ENCODE measurements at places on chromosomes 3 and 15.

DNA sequence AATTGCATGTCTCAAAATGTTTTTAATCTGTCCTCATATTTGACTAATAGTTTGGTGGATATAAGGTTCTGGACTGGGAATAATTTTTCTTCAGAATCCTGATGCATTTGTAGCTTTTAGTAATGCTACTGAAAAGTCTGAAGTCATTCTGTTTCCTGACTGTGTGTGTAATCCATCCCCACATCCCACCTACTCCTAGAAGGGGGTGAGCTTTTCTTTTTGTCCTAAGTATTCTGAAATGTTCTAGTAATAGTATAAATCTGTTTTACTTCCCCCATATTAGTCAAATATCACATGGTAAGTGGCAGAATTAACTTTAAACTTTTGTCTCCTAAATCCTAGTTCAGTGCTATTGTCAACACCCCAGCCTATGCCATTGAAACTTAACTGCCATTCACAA lies 162.8 kb downstream of the GREM1 start:
- DNase-seq, result no peak

DNA sequence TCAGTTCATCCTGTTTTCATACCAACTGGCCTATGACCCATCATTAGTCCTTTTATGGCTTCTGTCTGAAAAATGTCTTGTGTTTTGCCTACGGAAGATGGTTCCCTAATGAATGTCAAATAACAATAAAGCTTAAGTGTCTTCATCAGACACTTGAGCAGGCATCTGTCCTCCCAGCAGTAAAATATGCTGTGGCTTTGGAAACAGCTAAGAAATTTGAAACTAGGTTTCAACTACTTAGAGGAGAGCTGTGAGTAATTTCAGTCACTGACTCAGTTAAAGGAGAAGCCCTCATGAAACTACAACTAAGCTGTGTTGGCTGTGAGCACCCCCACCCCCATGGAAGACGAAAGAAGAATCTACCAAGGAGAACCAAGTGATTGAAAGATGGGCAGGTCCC lies 409.4 kb upstream of the PPP2R3A start:
- no peak for DNase-seq

DNA sequence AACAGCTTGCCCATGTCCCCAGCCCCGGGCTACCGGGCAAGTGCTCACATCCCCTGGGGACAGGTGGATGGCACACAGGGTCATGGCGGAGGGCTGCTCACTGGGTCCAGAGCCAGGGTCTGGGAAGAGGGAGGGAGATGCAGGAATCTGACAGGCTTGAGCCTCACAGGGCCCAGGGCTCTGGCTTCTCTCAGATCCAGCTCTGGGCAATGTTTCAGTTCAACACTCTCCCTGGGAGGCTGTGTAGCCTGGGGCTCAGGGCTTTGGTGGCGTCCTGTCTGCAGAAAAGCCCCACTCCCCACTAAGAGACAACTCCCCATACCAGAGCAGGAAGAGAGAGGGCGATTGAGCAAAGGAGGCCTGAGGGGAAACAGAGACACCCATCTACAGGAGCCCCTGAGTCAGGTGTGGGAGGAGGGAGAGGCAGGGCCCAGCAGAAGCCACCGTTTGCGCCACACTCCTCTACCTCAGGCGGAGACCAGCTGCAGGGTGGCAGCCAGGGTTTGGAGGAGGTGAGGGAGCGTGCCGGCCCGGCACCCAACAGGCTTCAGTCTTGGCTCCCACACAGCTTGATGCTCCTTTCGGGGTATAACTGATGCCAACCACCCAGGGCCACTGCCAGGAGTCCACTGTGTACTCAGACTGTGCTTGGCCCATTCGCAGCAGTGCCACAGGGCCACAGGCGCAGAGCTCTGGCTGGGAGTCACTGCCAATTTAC lies 16.8 kb upstream of the SRP14 start:
- DNase-seq, result no peak

GRCh38 chr3:105222568-105223093 lies 144.1 kb upstream of the ALCAM start:
- DNase-seq, result no peak

GRCh38 chr15:77773903-77774302 lies 141.2 kb upstream of the LINGO1 start:
- DNase-seq, result no peak

GRCh38 chr3:170331143-170331542 lies 26.4 kb upstream of the SKIL start:
- no peak for DNase-seq

- DNase-seq, result peak; percentile 92
These were observed 105.5 kb downstream of the IQSEC1 start for GRCh38 chr3:12967606-12968351.

DNA sequence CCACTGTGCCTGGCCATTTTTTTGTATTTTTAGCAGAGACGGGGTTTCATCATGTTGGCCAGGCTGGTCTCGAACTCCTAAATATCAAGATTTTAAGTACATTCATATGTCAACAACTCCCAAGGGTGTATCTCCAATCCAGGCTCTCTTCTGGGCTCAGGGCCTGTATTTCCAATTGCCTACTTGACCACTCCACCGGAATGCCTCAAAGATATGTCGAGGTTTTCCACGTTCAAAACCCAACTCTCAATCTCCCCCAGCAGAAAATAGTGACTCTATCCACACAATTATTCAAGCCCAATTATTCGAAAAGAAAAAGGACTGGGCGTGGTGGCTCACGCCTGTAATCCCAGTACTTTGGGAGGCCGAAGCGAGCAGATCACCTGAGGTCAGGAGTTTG lies 1.9 kb upstream of the KNSTRN start:
- DNase-seq, result no peak

DNA sequence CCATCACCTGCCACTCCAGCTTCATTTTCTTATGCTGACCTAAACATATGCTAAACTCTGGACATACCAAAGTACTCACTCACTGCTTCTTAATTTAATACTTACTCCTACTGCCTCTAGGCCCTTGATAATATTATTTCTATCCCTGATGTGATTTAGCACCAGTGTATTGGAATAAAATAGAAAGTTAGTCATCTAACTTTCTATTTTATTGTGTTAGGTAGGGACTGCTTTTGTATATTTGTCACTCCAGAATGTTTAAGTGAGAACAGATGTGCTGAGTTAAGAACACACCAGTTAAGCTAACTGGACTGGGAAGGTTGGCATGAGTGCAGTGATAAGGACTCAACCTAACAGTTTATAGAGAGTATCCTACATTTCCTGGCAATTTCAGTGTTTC lies 6.5 kb upstream of the CLDN16 start:
- no peak for DNase-seq

DNA sequence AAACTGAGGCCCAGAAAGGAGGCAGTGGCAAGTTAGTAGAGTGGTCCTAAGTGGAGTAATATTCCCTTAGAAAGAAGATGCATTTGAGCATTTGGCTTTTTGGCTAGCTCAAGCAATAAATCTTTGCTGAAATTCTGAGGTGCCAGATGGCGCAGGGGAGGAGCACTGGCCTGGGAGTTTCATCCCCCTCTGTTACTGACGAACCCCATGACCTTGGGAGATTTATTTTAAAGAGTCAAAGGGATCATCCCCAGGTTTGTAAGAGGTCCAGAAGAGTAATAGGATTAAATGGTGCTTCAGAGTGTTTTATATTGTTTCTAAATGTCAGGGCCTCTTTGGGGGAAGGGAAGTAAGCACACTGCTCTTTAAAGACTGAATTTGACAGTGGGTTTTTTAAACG lies 85.1 kb upstream of the PIAS1 start:
- no peak for DNase-seq

DNA sequence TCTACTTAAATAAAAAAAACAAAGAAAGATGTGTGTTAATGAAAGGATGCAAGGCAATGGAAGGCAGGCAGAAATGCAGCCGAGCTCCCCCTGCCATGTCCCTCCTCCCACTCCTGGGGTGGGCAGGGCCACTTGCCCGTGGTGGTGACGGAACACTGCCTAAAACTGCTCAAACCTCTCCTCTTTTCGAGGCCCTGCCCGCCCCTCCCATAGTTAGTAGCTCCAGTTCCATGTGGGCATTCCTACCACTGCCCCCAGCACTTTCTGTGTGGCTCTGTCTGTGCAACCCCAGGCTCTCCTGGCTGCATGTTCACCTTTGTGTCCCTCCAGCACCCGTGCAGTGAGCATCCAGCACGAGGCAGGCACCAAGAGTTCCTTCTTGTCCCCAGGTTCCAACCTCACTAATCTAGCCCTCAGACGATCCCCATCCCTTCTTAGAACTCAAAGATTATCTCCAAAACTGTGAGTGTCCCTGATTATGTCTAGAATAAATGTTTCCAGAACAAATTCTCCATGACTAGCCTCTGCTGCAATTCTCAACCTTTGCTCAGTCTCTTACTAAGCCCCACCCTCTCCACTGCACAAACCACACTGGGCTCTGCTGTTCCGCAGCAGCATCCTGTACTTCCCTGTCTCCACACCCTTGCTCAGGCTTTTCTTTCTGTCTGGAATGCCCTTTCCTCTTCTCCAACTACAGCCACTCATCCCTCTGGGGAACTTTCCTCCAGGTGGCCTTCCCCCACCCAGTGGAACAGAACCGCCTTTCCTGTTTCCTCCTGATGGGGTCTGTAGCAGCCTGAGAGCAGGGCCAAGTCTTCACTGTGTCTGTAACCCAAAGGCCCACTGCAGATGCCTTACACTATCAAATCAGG lies 32.6 kb upstream of the SPTBN5 start:
- no peak for DNase-seq

- DNase-seq, result no peak
These were observed 266.7 kb downstream of the SLCO3A1 start for GRCh38 chr15:92120094-92120795.

DNA sequence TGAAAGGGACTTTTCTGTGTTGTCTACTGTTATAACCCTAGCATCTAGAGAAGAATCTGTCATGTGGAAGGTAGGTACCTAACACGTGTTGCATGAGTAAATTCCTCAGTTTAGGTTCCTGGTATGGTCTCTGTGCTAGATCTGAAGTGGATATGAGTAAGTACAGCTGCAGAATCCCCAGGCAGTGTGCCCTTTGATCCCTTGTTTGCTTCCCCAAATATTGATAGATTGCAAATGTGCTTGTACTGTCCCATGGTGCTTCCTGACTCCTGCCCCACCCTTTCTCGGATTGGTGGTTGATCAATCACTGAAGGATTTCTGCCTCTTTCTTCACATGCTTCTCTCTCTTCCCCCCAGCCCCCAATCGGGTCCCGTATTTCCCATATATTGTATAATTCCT lies 450.4 kb downstream of the UNC13C start:
- no peak for DNase-seq

- no peak for DNase-seq
These were observed 49.5 kb upstream of the SEC13 start for GRCh38 chr3:10370429-10370828.

GRCh38 chr3:16538507-16538906 lies 25.0 kb upstream of the RFTN1 start:
- DNase-seq, result no peak

GRCh38 chr3:143123353-143123984 lies 3.9 kb downstream of the CHST2 start:
- no peak for DNase-seq

GRCh38 chr3:100982710-100983109 lies 10.5 kb downstream of the ABI3BP start:
- DNase-seq, result no peak

DNA sequence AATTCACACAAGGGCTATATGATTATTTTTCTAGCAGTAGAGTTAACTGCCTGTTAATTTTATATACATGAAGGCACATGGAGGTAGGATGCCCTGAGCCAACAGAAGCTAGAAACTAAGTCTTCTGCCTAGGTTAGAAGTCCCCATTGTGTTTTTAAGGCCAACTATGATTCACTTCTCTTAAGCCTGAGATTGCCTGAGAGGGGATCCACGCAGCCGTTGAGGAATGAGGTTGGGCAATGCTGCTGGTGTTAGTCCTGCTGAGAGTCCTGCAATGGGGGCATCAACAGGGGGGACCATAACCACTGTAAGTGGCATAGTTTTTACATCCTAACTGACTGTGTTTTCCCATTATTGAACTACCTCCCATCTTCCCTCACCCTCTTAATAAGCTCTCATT lies 60.1 kb upstream of the PFN2 start:
- DNase-seq, result no peak

DNA sequence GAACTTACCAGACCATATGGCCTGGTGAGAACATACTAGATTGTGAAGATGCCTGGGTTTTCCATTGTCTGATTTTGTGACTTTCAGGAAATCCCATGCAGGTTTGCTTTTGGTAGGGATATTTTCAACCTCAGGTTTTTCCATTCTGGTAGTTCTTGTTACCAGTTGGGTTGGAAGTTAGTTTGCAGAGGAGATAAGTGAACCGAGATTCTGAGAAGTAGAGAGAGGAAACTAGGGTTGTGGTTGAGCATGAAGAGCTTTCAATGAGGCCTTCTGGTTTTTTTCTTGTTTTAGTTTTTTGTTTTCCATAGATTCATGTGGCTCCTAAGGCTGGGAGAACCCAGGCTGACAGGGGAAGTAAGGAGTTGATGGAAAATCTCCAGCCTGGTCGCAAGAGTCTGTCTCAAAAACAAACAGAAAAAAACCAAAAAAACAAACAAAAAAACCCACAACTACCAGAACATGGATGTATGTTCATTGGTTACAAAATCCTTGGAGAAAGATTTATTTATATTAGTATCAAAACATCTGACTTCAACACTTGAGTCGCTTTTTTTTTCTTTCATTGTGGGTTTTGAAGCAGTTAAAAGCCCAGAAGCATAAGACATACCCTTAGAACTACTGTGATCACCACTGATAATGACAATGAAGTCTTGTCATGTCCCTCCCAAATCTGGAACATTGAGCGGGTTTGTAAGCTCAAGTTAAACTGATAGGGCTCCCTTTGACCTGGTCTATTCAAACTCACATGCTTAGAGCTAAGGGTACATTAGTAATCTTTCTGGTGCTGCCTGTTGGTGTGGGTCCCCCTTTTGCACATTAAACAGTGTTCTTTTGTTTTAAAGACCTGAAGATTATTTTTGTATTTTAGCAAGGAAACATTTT lies 3.2 kb downstream of the GPR171 start:
- DNase-seq, result no peak

GRCh38 chr3:144067059-144067458 lies 95.4 kb downstream of the DIPK2A start:
- no peak for DNase-seq

- DNase-seq, result no peak
These were observed 353.9 kb upstream of the KCNMB2 start for GRCh38 chr3:178182337-178182779.

- peak; percentile 61 for DNase-seq
These were observed 10.3 kb downstream of the STOML1 start for GRCh38 chr15:73981761-73982221.

DNA sequence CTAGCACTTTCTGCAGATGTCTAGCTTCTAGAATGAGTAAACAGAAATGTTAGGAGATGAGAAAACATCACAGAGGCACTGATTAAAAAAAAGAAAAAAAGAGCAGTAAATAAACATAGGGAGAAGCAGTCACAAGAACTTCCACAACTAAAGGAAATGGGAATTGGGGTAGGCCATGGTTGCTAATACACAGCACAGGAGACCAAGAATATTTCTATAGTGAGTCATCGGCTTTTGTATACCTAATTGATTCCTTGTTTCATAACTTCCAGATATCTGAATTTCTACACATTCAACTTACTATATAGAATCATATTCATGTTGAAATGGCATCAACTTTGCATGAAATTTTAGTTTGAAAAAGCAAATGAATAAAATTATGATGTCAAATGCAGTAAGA lies 47.3 kb upstream of the TCF12 start:
- no peak for DNase-seq

GRCh38 chr3:107710851-107711250 lies 188.1 kb downstream of the BBX start:
- DNase-seq, result no peak

Data from CD4-positive, alpha-beta T cell treated with Interferon alpha-2 for 1 hour (primary cell).